ENCODE measurements at places on chromosomes 5 and 9. TPM values are rescaled to one million over a fixed set of nuclear protein-coding genes. Genes with fewer than 3 reads are reported as not detected.

The SLC36A2 gene
- 0.16 TPM for total RNA-seq

The SLC9A3 gene
- 0.91 TPM for total RNA-seq

The FOXD4 gene
- total RNA-seq, result 0.11 TPM

The SMIM33 gene
- not detected for total RNA-seq

The FAM221B gene
- not detected for total RNA-seq

The DBH gene
- not detected for total RNA-seq

The OLFML2A gene
- 41.1 TPM for total RNA-seq

The WHRN gene
- total RNA-seq, result 0.80 TPM

The PPP3R2 gene
- not detected for total RNA-seq

The PGM5 gene
- 190 TPM for total RNA-seq

The PCDHB15 gene
- 2.8 TPM for total RNA-seq

The BASP1 gene
- total RNA-seq, result 3.7 TPM

The GEMIN5 gene
- total RNA-seq, result 14.0 TPM

The PPP1R26 gene
- total RNA-seq, result 20.9 TPM

The RXRA gene
- 57.1 TPM for total RNA-seq

The SLC27A6 gene
- total RNA-seq, result 61.1 TPM

The GPR150 gene
- 0.14 TPM for total RNA-seq

The SLC36A3 gene
- total RNA-seq, result not detected

The NR2F1 gene
- 0.47 TPM for total RNA-seq

The ABO gene
- total RNA-seq, result 2.3 TPM

The SPATA6L gene
- total RNA-seq, result 0.96 TPM

The SAXO1 gene
- 0.03 TPM for total RNA-seq

The DOCK2 gene
- total RNA-seq, result 4.2 TPM

The SPAG8 gene
- total RNA-seq, result 3.4 TPM

The LHX3 gene
- not detected for total RNA-seq

The OR1Q1 gene
- not detected for total RNA-seq

The RNF208 gene
- total RNA-seq, result 31.5 TPM

The APBA1 gene
- 3.0 TPM for total RNA-seq

The SETX gene
- total RNA-seq, result 23.3 TPM

The IZUMO3 gene
- not detected for total RNA-seq

The RORB gene
- total RNA-seq, result 1.2 TPM

The COL5A1 gene
- 13.9 TPM for total RNA-seq
